ENCODE measurements at places on chromosomes 7 and 10.
A peak's percentile ranks its signal among the peaks of the same experiment; 100 is the strongest.

DNA sequence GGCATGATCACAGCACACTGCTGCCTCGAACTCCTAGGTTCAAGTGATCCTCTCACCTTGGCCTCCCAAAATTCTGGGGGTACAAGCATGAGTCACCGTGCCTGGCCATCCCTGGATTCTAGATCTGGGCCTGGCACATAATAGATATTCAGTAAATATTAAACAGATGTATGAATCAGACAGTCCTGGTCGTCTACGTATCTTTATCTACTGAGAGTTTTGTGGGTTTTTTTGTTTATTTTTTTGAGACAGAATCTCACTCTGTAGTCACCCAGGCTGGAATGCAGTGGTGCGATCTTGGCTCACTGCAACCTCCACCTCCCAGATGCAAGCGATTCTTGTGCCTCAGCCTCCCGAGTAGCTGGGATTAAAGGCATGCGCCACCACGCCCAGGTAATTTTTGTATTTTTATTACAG lies 24.3 kb upstream of the ITGB1 start:
- DNase-seq, result no peak

- DNase-seq, result peak; percentile 72
These were observed 25.7 kb downstream of the FAM13C start for GRCh38 chr10:59336632-59337031.

DNA sequence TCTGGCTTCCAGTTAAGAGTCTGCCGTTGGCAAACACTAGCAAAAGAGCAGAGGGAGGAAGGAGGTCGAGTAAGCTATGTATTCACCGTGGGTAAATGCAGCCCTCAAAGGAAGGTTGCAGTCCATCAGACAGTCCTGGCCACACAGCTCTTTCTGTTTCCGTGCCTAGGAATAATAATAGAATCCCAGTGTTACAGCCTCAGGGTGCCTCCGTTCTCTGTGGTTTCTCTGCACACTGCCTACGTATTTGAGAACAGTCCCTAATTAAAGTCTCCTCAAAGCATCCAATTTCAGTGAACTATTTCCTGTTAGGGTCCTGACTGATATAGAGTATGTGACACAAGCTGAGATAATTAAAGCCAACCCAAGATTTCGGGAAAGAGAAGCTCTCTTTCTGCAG lies 176.7 kb downstream of the GPAM start:
- no peak for DNase-seq

DNA sequence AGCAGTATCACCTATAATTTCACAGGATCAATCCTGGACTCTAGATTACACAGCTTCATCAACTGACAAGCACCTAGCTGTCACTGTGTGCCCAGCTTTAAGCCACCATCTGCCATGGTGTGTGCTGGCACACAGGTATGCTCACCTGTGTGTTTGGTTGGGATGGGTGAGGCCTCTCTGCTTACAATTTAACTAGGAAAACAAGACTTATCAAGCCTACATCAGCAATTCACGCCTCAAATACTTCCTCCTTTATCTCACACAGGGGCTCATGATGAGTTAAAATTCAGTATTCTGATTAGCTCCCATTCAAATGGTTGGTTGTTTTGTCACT lies 608.2 kb downstream of the PARD3 start:
- DNase-seq, result no peak

- no peak for DNase-seq
These were observed 758.7 kb upstream of the CELF2 start for GRCh38 chr10:10259013-10259412.

- no peak for DNase-seq
These were observed 115.6 kb downstream of the TWIST1 start for GRCh38 chr7:19001854-19002253.

- DNase-seq, result no peak
These were observed 122.3 kb downstream of the WDR37 start for GRCh38 chr10:1178506-1178905.

- no peak for DNase-seq
These were observed 86.8 kb upstream of the CHST15 start for GRCh38 chr10:124180044-124180745.

- no peak for DNase-seq
These were observed 26.8 kb upstream of the BTBD16 start for GRCh38 chr10:122244001-122244975.
